ENCODE measurements at places on chromosomes 5 and 9. TPM values are rescaled to one million over a fixed set of nuclear protein-coding genes. Genes with fewer than 3 reads are reported as not detected.

TAS2R1 gene
- not detected for total RNA-seq

TRPM3 gene
- total RNA-seq = under 0.01 TPM

PTGES gene
- total RNA-seq = 84.5 TPM

KCTD16 gene
- 0.50 TPM for total RNA-seq

PLEKHG4B gene
- under 0.01 TPM for total RNA-seq

SLC6A3 gene
- under 0.01 TPM for total RNA-seq

ANKRD20A1 gene
- 0.73 TPM for total RNA-seq

SPATA31A3 gene
- not detected for total RNA-seq

SLC4A9 gene
- not detected for total RNA-seq

LPAR1 gene
- 220 TPM for total RNA-seq

SLC36A2 gene
- not detected for total RNA-seq

SMC5 gene
- 15.1 TPM for total RNA-seq

C9orf153 gene
- total RNA-seq = 0.50 TPM

CDO1 gene
- total RNA-seq = 9.0 TPM

GOLGA1 gene
- 16.6 TPM for total RNA-seq

MARCHF6 gene
- 82.5 TPM for total RNA-seq

CYLC2 gene
- not detected for total RNA-seq

CCDC183 gene
- 0.33 TPM for total RNA-seq

GKAP1 gene
- 0.66 TPM for total RNA-seq

SAXO1 gene
- total RNA-seq = 0.17 TPM

FOXD4L6 gene
- not detected for total RNA-seq

ADAMTS12 gene
- total RNA-seq = 12.1 TPM

GCNT4 gene
- 2.3 TPM for total RNA-seq

GAS1 gene
- total RNA-seq = 37.4 TPM

RNF224 gene
- total RNA-seq = 0.17 TPM

NHP2 gene
- total RNA-seq = 101 TPM

FGF10 gene
- 7.3 TPM for total RNA-seq

SUSD3 gene
- 1.3 TPM for total RNA-seq

TIMD4 gene
- total RNA-seq = not detected

BSPRY gene
- not detected for total RNA-seq

C9orf50 gene
- 0.44 TPM for total RNA-seq

CDC20B gene
- under 0.01 TPM for total RNA-seq

SNCB gene
- 0.33 TPM for total RNA-seq

ANXA2R gene
- 1.7 TPM for total RNA-seq

DRD1 gene
- under 0.01 TPM for total RNA-seq

ZBED3 gene
- total RNA-seq = 2.8 TPM

PCDHGB5 gene
- total RNA-seq = 40.4 TPM

TTC1 gene
- 41.0 TPM for total RNA-seq

All from smooth muscle cell of trachea (primary cell).